Stomach (tissue), 19 donors: ENCODE measurements at places on chromosomes 7 and 10. TPM values are rescaled to one million over a fixed set of nuclear protein-coding genes. Genes with fewer than 3 reads are reported as not detected.

DNA sequence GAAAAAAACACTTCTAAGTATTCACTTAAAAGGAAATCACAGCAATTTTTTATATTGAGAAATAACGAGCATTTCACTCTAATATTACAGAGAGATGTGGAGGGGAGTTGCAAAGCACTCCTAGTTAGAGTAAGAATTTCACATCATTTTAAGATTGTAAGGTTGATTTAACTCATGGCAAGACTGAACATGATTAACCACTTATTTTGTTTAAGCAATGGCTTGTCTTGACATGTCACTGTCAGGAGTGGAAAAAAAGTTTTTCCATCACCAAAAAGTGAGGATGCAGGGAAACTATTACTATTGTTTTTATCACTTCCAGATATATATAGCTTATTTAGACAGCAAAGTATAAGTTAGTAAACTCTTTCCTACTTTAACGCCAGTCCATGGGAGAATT is 27.1 kb downstream of the CD36 start:
- no peak for DNase-seq

The FGFR2 gene
- total RNA-seq = 170 TPM

GRCh38 chr10:58956926-58957325 is 219.5 kb upstream of the PHYHIPL start:
- DNase-seq = no peak

The OR2A42 gene
- total RNA-seq = not detected

DNA sequence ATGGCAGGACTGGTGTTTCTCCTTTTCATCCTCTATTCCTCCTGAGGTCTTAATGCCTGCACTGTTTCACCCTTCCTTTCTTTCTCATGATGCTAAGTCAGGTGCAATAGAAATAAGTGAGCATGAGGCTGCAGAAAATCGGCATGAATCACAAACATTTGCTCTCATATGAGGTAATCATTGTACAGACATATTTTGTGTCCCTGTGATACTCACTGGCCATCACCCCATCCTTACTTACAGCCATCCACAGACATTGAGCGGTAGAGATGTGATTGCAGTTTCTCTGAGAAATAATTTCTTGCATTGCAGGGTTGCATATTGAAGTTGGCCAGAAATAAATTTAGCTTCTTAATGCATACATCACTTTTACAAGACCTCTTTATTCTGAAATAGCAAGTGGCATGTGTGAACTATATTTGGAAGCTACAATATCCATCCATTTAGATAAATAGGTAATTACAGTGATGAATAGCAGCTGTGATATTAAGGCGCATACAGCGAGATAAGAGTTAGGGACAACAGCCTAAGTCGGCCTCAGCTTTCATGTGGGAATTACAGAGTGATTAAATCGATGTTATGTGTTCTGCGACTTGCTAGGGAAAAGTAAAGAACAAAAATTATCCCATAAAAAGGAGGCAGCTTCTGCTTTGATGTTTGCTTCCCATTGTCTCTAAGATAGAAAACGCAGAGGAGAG is 612.6 kb downstream of the SORCS3 start:
- no peak for DNase-seq

- DNase-seq = no peak
These were observed 18.3 kb downstream of the ANXA11 start for GRCh38 chr10:80187060-80187459.
